Psoas muscle (tissue), 8 donors: ENCODE measurements at places on chromosomes 4 and X. TPM values are rescaled to one million over a fixed set of nuclear protein-coding genes. Genes with fewer than 3 reads are reported as not detected.

GRCh38 chr4:174616661-174617060 lies 94.4 kb upstream of the HPGD start:
- no peak for DNase-seq

DNA sequence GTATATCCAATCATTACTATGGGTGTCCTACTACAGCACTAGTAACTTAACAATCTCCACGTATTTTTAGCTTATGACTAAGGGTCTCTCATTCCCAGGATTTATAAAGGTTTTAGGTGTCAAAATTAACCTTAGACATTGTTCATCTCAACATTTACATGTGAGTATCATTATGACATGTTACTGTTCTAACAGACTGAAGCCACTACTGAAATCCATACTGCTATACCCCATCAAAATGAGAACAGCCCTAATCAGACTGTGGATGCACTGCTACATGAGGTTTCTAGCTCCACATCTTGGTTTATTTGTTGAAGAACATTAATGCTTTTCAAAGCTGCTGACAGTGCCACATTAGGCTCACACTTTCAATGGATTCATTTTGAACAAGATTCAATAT lies 35.6 kb upstream of the TXK start:
- DNase-seq = no peak

- no peak for DNase-seq
Observed at GRCh38 chr4:2662598-2662997, 93.5 kb downstream of the TNIP2 start.

DNA sequence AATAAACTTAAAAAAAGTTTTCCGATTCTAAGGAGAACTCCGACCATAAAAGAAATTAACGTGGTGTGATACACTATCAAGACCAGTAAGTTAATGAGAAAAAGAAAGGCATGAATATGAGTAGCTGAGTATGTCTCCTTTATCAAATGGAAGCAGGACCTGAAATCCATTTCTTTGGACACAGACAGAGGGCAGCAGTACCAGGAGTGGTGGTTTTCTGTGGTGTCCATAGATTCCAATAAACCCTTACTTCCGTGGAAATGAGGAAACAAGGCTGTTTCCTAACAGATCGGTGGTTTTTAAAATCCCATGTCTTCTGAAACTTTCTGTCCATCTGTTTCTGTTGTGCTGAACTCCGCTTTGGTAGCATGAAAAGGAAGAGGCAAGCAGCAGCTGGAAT lies 128.5 kb upstream of the TSPAN5 start:
- no peak for DNase-seq

- DNase-seq = no peak
Observed at GRCh38 chrX:9357518-9358114, 107.2 kb upstream of the TBL1X start.

GRCh38 chr4:112119353-112119783 lies 25.9 kb upstream of the FAM241A start:
- DNase-seq = no peak

DNA sequence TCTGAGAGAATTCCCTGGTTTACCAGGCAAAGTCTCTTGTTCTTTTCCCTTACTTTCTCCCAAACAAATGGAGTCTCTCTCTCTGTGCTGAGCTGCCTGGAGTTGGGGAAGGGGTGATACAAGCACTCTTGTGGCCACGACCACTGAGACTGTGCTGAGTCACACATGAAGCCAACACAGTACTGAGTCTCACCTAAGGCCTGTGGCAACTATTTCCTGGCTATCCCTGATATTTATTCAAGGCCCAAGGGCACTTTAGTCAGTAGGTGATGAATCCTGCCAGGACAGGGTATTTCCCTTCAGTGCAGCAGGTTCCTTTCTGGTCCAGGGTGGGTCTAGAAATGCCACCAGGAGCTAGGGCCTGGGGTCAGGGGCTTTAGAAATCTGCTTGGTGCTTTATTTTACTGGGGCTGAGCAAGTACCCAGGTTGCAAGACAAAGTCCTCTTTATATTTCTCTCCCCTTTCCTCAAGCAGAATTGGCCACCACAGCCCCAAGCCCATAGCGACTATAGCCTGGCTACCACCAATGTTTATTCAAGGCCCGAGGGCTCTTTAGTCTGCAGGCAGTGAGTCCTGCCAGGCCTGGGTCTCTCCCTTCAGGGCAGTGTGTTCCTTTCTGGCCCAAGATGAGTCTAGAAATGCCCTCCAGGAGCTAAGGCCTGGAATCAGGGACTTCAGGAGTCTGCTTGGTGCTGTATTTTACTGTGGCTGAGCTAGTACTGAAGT lies 10.5 kb downstream of the ARL13A start:
- DNase-seq = no peak

DNA sequence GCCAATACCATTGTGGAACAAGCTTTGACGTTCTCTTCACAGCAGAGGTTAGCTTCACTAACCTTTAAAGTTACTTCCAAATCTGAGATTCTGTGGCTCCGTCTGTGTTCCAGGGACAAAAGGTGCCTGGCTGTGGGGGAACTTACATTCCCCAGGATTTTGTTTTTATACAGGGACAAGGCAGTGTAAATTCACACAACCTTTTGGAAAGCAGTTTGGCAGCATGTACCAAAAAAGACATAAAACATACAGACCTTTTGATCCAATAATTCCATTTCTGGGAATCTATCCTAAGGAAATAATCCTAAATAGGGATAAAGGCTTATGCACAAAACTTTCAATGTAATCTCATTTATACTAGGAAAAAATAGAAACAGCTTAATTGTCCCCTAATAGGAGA lies 8.9 kb upstream of the C1QTNF7 start:
- DNase-seq = no peak

The MFSD8 gene
- polyA plus RNA-seq = 3.7 TPM

The STEEP1 gene
- 8.0 TPM for polyA plus RNA-seq

The CENPE gene
- 0.07 TPM for polyA plus RNA-seq

The TMPRSS11E gene
- polyA plus RNA-seq = not detected

The RHOXF2 gene
- not detected for polyA plus RNA-seq

The USP17L30 gene
- polyA plus RNA-seq = not detected

The FAM47E gene
- 2.6 TPM for polyA plus RNA-seq

The FGD1 gene
- polyA plus RNA-seq = 0.40 TPM
